ENCODE measurements at places on chromosomes 16 and 17.
A peak's percentile ranks its signal among the peaks of the same experiment; 100 is the strongest.

DNA sequence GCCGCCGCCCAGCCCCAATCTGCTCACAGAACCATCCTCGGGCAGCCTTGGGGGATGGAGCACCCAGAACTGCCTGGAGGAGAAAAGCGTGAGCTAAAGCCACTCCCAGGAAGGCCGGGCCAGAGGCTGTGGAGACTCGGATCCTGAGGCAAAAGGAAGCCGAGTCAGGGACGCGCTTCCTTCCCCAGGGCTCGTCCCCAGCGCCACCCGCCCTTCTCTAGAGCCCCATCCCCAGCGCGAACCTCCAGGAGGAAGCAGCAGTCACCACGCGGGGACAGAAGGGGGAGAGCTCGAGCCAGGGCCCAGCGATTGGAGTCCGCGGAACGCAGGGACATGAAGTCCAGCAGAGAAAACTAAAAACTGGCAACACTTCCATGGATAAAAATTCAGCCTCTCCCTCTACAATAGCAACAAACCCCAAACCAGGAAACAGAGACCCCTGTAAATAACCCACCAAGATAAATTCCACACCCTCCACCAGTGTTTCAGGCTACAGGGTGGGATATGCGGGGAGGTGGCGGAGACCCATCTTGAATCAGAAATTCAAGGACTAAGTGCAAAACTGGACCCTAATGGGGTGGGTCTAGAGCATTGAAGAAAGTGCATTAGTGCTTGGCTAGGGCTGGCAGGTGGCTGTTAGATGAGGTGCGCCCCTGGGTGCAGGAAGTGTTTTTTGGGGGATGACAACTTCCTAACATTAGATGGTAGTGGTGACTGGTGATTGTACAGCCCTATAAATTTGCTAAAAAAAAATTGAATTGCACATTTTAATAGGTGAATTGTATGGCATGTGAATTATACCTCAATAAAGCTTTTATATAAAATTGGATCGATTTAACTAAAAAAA is 116.1 kb upstream of the METRNL start:
- peak; percentile 33 for DNase-seq

DNA sequence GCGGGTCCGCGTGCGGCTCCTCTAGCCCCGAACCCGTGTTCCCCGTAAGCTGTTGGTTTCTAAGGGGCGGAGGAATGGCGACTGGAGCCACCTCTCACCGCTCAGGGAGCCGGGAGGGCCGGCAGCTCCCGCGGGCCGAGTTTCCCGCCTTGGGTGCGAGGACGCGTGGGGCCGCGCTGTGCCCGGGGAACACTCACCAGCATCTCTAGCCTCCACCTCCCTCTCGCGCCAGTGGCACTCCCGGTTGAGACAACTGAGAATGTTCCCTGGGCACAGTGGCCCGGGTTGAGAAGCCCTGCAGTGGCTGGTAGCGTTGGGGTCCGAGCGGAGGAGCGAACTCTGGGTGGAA is 560 bp downstream of the TELO2 start:
- peak; percentile 35 for DNase-seq

GRCh38 chr17:55351226-55351625 is 70.4 kb downstream of the MMD start:
- peak; percentile 9 for DNase-seq

DNA sequence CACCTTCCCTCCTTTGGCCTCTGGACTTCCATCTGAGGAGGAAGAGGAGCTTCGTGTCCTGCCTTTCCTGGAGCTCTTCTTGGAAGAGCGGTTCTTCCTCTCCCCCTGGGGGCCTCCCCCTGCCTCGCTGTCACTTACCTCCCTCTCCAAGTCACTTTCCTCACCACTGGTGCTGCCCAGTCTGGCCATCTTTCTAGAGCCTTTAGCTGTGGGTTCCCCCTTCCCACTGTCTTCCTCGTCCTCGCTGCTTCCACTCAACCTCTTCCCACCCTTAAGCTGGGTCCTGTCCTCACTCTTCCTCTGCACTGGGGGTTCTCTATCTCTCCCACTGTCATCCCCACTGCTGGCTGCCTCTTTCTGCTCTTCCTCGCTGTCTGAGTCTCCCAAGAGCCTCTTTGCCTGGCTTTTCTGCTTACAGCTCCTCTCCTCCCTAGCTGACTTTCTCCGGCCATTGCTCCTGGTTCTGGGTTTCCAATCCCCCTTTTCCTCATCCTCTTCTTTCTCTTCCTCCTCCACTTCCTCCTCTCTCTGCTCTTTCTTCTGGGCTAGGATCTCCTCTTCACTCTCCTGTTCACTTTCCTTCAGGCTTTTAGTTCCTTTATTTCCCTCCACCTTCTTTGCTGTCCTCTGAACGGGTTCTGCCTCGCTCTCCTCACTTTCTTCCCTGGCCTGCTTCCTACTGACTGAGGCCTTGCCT is 1.4 kb downstream of the HIRIP3 start:
- DNase-seq = no peak

DNA sequence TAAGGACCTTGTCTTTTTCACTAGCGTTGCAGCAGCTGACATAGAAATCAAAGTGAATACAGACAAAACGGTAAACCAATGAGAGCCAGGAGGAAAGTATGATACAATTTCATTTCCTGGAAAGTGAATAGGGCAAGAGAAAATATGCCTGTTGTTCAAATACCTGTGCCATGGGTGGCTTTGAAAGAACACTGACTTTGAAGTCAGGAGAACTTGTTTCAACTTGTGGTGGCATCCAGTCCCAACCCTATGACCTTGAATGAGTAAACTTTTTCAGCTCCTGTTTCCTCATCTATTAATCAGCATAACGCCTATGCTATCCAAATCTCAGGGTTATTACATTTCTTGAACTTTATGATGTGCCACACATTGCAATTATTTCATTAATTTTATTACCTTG is 173.7 kb upstream of the HS3ST3A1 start:
- DNase-seq = no peak

DNA sequence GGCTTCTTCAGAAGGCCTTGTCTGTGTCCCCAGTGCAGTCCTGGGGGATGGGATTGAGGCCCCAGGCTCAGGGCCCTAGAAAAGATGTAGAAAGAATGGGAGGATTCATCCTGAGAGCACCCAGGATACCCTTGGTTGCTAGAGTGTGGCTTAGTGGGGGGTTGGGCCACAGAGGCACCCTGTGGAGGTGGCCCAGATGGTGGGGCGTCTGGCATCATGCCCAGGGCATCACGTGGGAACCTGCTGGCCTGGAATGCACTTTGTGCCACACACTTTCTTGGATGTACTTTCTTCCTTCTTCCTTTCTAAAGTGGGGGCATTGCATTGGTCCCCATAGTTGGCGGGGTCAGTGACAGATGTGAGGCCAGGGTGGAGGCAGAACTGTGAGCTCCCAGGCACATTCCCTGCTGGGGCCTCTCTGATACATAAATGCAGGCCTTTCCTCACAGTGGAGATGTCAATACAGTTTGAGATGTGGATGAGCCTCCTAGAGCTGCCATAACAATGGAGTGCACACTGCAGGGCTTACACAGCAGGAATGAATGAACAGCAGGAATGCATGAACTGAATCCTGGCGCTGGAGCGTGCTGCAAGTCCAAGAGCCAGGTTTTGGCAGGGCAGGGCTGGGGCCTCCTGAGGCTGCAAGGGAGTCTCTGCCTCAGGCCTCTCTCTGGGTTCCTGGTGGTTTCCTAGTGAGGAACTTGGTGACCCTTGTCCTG is 43.3 kb downstream of the MGAT5B start:
- no peak for DNase-seq

DNA sequence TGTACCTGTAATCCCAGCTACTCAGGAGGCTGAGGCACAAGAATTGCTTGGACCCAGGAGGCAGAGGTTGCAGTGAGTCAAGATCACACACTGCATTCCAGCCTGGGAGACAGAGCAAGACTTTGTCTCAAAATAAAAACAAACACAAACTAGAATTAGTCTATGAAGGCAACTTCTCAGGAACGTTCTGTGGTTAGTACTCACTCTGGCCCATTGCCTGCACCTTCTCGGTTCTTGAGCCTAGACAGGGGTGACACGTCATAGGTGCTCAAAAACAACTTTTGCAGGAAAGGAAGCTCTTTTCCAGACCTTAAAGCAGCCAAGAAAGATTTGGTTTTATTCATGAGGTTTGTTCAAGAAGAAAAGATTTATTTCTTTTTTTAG is 22.3 kb upstream of the CNOT1 start:
- DNase-seq = no peak

- DNase-seq = no peak
These were observed 9.4 kb upstream of the TMEM88 start for GRCh38 chr17:7845359-7846062.

- DNase-seq = no peak
These were observed 36.5 kb downstream of the CPNE2 start for GRCh38 chr16:57128771-57129389.

DNA sequence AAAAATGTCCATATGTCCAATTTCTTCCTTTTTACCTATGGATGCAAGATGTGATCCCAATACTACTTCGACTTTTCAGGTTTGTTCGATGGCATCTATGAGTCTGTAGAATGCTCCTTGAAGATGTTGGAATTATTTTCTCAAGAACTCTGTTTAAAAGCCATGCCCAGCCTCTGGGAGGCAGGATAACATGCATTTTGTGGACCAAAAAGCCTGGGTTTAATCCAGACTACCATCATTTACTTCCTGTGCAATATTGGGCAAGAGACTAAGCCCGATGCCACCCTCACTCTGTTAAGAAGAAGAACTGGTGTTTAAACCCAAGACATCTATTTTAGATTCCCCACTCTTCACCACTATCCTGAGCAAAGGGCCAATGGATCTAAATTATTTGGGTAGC is 42.8 kb upstream of the SALL1 start:
- no peak for DNase-seq

- DNase-seq = no peak
These were observed 9.5 kb downstream of the SLC9A5 start for GRCh38 chr16:67258161-67258835.

DNA sequence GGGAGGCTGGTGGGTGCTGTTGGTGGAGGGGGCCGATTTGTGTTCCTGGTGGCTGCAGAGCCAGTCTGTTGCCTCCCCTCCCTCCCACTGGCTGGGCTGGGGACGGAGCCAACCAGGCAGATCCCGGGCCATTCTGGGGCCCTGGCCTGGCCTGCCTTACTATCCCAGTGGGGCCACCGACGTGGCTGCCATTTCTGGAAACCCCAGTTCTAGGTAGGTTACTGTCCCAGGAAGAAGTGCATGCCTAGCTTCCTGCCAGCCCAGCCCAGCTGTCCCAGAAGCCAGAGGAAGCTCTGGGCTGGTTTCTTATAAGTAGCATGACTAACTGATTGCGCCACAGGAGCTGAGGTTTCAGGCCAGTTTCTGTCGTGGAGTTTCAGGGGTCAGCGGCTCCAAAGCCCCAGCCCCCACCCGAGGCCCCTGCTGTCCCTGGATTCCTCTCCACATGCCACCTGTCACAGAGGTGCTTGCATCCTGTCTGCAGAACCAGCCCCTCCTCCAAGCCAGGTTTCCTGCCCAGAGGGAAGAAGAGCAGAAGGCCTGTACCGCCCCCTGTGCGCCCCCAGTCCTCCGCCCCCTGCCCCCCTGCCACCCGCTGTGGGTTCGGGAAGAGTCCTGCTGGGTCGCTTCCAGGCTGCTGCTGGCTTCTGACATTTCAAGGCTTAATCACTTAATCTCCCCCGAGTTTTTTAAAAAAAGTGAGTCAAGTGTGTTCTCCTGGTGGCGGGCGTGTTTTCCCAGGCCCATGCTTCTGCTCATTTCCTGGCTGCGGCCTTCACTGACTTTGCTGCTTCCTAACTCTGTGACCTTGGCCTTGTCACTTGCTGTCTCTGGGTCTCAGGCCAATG is 13.2 kb downstream of the IL4R start:
- DNase-seq = peak; percentile 38

- peak; percentile 67 for DNase-seq
These were observed 137.7 kb upstream of the CORO6 start for GRCh38 chr17:29760279-29761039.

GRCh38 chr17:8806253-8806925 is 7.2 kb upstream of the MFSD6L start:
- no peak for DNase-seq

- no peak for DNase-seq
These were observed 2.1 kb upstream of the ESRP2 start for GRCh38 chr16:68238029-68238345.

DNA sequence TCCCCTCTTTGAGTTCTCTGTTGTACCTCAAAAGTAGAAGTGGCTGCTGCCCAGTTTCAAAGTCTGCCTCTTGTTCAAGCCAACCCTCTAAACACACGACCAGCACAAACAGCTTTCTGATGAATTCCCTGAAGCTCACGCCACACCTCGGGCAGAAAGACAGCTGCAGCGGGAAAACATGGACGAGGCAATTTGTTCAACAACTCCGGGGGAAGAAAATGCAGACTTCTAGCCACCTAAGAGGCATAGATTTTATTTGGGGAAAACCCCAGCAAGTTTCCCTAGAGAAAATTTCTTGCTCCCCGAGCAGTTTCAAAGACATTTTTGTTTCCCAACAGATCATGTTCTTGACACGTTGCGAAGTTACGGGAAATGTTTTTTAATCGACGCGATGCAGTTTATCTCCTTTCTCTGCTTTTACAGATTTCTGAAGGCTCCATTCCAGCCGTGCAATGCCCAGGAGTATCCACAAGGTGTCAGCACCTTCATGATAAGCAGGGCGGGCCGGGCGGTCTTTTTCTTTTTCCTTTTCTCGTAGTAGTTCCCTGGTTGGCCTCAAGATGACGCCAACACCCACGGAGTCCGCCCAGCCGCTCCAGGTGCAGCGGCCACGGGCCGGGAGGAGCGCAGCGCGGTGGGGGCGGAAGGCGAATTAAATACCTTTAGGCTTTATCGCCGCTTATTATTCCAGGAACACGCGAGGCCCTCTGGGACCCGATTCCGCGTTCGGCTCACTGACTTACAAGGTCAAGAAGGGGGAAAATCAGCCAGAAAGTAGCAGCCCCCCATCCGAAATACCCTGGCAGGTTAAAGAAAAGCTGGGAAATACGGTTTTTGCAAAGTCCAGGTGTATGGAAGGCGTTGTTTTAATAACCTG is 2.9 kb upstream of the FOXC2 start:
- peak; percentile 90 for DNase-seq

- no peak for DNase-seq
These were observed 337.0 kb downstream of the HAPSTR1 start for GRCh38 chr16:9428355-9429005.

- no peak for DNase-seq
These were observed 33.9 kb downstream of the PECAM1 start for GRCh38 chr17:64356776-64357175.

DNA sequence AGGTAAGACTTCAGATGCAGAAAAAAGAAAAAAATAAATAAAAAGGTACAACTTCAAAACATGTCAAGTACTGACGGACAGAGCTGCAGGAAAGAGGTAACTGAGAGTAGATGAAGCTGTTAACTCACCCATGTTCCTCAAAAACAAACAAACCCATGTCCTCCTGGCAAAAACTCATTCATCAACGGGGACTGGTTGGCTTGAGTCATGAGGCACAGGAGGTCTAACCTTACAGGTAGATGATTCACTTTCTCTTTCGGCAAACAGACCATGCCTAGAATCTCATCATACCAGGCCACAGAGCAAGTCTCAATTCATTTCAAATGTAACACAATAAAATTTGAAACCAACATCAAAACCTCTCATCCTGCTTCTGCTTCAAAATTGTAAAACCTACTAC is 12.3 kb upstream of the FASN start:
- no peak for DNase-seq

GRCh38 chr16:56542039-56542438 is 22.2 kb upstream of the BBS2 start:
- DNase-seq = no peak

- DNase-seq = no peak
These were observed 8.8 kb downstream of the ENGASE start for GRCh38 chr17:79083191-79083971.
